ENCODE measurements at places on chromosomes 4 and X.
A peak's percentile ranks its signal among the peaks of the same experiment; 100 is the strongest.

- DNase-seq = peak; percentile 47
Measured at GRCh38 chrX:119118780-119119395, 8.7 kb downstream of the KIAA1210 start.

DNA sequence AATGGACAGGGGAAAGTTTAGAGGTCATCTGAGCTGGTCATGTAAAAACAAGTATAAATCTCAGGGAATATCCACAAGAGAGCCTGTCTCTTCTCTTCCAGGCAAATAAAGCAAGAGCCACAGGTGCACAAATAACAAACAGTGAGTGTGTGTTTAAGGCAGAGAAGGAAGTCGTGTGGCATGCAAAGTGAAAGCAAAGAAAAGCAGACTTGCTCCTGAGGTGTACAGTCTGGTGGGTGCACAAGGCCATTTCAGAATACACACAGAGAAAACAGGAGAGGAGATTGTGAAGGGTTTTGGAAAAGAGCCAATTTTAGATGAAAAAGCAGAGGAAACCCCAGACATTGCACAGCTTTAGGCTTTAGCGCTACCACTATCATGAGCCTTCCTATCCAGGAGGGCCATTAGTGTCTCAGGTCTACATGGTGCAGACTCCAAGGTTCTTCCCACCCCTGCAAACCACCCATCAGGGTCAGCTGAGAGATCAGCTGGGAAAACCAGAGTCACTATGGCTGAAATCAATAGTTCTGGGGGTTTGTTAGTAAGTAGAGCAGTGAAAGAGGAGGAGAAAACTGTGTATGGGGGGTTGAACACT is 355.8 kb downstream of the KLHL4 start:
- DNase-seq = no peak

DNA sequence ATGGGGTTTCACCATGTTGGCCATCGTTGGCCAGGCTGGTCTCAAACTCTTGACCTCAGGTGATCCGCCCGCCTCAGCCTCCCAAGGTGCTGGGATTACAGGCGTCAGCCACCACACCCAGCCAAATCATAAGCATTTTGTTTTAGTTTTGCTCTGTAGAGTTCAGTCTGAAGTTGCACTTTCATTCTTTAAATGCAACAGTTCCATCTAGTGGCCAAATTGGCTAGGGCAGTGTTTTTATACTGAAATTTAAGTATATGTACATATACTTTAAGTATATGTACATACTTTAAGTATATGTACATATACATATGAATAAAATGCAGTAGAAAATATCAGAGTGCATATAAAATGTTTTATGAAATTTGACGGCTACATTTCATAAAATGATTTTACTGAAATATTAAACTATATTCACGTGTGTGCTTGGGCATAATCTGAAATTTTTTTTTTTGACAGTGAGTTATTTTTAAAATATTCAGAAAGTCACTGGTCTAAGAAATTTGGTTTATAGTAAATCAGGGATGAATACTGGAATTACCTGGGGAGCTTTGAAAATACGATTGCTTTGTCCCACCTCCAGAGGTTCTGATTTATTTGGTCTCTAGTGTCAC is 145.5 kb downstream of the NWD2 start:
- DNase-seq = peak; percentile 10

GRCh38 chrX:46707274-46707965 is 51.5 kb downstream of the SLC9A7 start:
- DNase-seq = no peak

GRCh38 chr4:183370786-183371185 is 48.6 kb upstream of the CLDN24 start:
- DNase-seq = no peak

DNA sequence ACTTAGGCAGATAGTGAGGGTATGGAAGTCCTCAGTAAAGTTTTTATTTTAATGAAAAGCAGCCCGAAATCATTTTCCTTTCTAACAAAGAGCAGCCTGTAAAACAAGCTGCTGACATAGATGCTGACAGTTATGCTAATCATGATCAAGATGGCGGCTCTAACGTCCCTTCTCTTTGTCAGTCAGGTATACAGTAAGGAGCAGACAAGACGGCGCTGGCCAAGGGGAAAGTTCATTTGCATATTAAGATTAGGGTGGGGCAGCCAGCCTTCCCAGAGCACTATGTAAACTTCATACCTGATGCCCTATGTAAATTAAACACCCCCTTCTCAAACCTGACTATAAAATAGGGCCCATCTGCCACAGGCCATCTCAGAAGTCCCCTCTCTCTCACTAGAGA is 76.9 kb downstream of the MAGEB10 start:
- no peak for DNase-seq

DNA sequence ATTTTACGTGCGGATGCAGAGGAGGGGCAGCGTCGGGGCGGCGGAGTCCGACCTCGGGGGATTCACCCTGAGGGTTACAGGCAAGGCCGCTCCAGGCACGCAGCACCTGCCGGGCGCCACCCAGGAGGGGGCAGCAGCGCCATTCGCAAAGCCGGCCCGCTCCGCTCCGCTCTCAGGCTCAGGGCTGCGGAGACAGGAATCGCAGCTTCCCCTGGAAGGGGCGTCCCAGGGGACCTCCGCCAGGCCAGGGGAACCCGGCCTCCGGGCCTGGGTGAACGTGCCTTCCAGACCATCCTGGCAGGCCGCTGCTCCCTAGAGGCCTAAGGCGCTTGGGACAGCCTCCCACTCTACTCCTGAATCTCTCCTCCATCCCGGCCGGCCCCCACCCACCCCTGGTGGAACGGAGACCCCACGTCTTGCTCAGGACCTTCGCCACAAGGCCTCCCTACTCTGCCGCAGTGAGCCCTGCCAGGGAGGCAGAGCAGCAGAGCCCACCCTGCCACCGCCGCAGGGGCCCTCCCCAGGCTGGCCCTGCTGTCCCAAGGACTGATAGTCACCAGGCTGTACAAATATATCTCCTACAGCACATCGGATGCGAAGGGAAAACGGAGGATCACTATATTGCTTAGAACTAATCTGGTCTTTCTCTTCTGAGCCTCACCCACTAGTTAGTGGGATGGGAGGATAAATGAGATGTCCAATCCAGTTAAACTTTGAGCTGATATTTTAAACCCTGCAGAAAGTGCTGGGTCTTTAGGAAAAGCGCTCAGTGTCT is 115.0 kb downstream of the SMIM20 start:
- peak; percentile 60 for DNase-seq

DNA sequence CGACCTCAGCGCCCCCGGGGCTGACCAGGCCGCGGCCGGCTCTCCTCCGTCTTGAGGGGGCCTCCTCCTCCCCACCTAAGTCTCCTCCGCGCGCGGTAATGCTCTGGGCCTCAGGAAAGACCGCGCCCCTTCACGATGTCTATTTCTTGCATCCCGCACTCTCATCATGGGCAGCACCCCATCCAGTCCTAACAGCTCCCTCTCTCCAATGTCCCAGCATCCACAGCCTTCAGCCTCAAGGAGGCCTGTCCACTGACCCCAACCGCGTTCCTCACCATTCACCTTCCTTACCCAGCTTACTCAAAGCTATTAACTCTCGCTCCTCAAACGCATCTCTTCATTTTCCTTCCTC is 77.5 kb downstream of the MAGED4 start:
- no peak for DNase-seq

DNA sequence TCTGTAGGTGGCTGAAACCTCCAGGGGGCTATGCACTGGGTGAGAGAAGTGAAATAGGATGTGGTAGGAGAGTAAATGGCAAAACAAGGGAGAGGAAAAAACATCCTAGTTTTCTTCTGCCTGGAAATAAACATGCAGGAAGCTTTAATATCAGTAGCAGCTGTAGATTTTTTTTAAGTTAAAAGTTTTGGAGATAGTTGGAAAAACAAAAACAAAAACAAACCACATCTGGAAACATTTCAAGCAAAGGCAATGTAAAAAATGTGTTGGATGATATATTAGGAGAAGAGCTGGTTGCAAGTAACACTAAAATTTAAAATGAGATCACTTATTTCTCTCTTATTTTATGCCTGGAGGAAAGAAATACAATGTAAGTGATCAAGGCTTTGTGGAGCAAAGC is 388.0 kb downstream of the SPRY1 start:
- no peak for DNase-seq

- no peak for DNase-seq
Measured at GRCh38 chr4:81623434-81623833, 151.7 kb upstream of the RASGEF1B start.

DNA sequence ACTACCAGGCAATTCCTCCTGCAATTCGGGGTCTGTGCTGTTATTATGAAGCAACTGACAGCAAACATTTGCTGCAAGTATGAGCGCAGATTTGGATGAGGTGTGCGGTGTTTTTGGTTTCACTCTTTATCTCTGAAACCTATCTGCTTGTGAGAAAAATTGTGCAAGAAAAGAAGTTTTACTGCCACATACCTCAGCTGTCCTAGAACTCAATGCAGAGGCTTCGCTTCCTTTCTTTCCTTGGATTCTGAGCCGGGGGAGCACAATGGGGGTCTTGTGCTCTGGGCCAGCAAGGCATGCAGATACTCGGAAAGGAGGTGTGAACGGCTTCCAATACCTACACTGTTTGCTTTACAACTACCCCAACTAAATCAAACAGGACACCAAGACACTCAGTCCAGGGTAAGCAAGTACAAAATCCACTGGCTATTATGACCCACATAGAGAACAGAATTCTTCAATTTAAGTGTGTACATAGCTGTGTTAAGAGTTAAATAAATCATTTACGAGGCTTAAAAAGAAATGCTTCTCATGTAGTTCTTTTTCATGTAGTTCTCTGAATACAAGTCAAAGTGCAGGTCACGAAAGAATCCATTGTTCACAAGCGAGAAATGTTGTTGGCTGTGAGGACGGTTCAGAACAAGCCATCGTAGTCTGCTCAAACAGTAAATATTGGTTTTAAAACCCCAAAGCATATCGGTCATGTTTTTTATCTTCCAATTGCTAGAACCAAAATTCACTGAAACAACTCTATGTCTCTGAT is 1.1 kb downstream of the SORBS2 start:
- no peak for DNase-seq

DNA sequence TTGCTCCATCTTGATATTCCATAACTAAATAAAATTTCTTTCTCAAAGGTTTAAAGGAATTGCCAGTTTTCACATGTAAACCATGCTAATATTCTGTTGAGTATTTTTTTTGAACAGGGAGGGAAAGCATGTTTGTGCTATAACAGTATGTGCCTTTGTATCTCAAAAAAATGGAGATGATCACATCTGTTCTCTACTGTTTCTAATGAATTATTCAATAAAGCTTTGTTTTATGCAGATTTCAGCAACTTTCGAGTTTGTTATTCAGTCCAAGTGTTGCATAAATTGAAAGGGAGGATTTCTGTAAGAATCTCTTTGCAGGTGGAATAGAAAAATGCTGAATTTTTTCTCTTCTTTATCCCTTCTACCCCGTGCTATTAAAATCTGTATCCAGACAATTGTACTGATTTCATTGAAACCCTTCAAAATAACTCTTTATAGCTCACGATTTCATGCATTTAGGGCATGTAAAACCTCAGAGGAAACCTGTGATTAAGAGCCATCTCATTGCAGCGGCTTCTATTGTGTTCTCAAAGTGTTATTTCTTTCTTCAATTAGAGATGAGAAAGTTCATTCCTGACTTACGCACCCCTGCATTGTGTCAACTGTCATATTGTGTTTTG is 42.1 kb downstream of the NEIL3 start:
- no peak for DNase-seq

- no peak for DNase-seq
Measured at GRCh38 chrX:8579602-8580001, 115.0 kb downstream of the VCX3B start.

GRCh38 chrX:26922278-26922677 is 540.9 kb downstream of the PPP4R3C start:
- DNase-seq = no peak

- no peak for DNase-seq
Measured at GRCh38 chrX:65502618-65503017, 32.0 kb downstream of the LAS1L start.

- peak; percentile 30 for DNase-seq
Measured at GRCh38 chrX:136146614-136147314, 569 bp upstream of the FHL1 start.

DNA sequence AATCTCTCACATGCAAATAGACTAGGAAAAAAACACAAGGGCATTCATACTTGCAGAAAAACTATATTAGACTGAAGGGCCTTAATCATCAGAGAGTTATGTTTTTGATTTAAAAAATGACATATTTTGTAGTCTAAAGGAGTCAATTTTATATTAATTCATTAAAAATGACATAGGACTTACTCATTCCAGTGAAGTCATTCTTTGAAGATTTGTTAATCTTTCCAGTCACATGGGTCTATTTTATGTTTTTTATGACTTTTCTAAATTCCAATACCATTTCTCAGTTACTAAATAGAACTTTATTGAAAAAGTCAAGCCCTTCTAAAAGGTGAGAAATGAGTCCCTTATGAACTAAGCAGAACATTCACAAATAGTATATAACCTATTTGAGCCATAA is 743.8 kb upstream of the INTU start:
- DNase-seq = no peak

- no peak for DNase-seq
Measured at GRCh38 chr4:141630854-141631253, 5.5 kb upstream of the IL15 start.

- DNase-seq = no peak
Measured at GRCh38 chr4:90207887-90208454, 80.8 kb downstream of the CCSER1 start.

- no peak for DNase-seq
Measured at GRCh38 chr4:9927341-9928007, 93.8 kb downstream of the SLC2A9 start.

GRCh38 chr4:151882072-151882803 is 121.4 kb upstream of the GATB start:
- no peak for DNase-seq

DNA sequence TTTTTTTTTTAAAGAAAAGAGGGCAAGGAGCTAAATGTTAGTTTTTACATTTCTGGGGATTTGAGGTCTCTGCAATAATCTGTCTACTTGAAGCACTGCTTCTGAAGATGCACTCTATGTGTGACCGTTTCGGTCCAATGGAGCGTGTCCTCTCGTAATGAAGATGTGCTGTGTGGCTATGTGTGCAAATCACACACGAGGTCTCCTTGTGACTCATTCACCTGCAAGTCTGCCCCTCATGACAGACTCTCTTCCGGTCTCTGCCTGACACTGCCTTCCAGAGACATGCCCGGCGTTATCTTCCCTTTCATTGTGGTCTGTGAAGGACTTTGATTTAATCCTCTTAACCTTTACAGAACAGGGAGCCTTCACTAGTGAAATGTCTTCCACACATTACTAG is 84.3 kb downstream of the TRAM1L1 start:
- DNase-seq = no peak

DNA sequence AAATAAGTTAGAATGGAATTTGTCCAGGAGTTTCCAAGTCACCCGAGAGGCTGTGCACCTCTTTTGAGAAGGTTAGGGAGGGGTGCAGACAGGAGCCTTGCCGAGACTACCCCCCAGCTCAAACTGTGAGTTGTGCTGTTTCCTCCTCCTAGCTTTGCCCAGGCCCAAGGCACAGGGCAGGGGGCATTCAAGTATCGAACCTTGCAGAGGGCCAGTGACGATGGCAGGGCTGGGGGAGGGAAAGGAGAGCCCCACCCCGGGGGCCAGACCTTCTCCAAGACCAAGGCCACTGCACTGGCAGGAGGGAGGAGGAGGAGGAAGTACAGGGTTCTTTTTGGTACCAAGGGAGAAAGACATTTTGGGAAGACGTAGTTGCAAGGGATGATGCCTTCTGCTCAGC is 80.6 kb downstream of the TMEM144 start:
- DNase-seq = no peak

- no peak for DNase-seq
Measured at GRCh38 chr4:123345935-123346300, 50.7 kb upstream of the SPRY1 start.

Measured in activated CD4-positive, alpha-beta T cell treated with anti-CD3 and anti-CD28 coated beads for 4 hours (primary cell).